ENCODE measurements at places on chromosomes 3 and 15.

- DNase-seq: no peak
Measured at GRCh38 chr3:147471741-147472140, 62.6 kb downstream of the ZIC1 start.

- no peak for DNase-seq
Measured at GRCh38 chr3:119723022-119723421, 20.2 kb downstream of the CFAP91 start.

DNA sequence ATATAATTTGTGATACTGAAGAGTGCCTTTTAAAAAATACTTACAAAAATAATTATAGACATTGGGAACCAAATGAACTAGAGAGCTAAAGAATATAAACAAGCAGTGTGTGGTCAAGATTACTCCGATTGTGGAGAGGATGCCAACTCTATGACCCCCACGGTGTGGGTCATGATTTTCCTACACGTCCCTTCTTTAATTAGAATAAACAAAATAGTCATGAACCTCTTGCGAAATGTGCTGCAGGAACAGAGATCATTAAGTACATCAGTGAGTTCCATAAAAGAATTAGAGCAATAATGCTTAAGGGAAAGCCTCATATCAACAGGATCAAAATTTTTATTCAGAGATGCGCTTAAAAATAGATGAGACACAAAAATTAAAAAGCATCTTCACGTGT is 476.6 kb upstream of the ROBO1 start:
- no peak for DNase-seq

- no peak for DNase-seq
Measured at GRCh38 chr3:158106766-158107471, 699 bp upstream of the SHOX2 start.

- DNase-seq: no peak
Measured at GRCh38 chr15:66294932-66295235, 1.5 kb downstream of the DIS3L start.

- no peak for DNase-seq
Measured at GRCh38 chr3:157261000-157261399, 101.1 kb upstream of the CCNL1 start.

GRCh38 chr3:117080872-117081271 is 371.3 kb downstream of the TUSC7 start:
- peak; percentile 57 for DNase-seq

DNA sequence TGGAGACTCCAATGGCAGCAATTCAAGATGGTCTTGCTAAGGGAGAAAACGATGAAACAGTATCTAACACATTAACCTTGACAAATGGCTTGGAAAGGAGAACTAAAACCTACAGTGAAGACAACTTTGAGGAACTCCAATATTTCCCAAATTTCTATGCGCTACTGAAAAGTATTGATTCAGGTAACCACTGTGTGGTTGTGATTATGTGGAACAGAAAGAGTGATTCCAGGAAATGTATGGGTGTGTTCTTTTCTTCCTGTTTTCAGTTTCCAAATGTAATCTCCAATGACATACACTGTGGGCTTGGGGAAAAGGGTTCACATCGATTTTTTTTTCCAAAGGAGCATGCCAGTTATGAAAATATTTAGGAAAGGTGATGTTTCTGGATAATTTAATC is 10.9 kb downstream of the SCG3 start:
- DNase-seq: no peak

GRCh38 chr15:62773369-62774165 is 269.0 kb upstream of the TPM1 start:
- DNase-seq: no peak

- no peak for DNase-seq
Measured at GRCh38 chr15:95511671-95512070, 818.8 kb upstream of the NR2F2 start.

DNA sequence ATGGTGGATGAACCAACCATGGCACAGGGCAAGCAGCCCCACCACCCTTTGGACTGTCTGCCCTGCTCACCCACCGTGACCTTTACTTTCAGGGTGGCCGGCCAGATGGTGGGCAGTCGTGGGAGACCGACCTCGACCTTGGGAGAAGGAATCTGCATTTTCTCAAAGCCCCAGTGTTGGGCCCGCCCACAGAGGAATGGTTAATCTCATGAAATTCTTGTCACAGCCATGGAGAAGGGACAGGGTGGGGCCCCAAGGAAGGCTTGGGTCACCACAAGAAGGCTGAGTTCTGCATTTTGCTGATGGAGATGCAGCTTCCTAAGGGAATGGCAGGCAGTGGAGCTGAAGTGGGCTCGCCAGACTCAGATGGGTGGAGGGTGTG is 2.9 kb downstream of the PLXND1 start:
- DNase-seq: no peak

DNA sequence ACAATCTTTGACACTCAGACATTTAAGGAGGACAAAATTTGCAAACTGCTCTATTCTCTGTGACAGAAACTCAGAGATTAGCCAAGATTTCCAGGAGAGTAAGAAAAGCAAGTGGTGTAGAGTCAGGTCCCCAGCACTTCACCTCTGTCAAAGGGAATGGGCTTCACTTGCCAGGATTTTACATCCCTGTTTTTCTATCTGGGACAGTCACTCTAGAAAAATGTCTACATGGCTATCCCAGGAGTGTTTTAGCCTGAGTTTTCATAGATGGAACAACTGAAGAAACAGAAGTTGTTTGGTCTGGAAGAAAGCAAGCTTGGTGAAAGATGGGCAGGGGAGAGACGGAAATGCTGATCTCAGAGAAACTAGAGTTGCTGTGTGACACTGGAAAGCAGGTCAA is 3.0 kb downstream of the FAM219B start:
- DNase-seq: no peak

DNA sequence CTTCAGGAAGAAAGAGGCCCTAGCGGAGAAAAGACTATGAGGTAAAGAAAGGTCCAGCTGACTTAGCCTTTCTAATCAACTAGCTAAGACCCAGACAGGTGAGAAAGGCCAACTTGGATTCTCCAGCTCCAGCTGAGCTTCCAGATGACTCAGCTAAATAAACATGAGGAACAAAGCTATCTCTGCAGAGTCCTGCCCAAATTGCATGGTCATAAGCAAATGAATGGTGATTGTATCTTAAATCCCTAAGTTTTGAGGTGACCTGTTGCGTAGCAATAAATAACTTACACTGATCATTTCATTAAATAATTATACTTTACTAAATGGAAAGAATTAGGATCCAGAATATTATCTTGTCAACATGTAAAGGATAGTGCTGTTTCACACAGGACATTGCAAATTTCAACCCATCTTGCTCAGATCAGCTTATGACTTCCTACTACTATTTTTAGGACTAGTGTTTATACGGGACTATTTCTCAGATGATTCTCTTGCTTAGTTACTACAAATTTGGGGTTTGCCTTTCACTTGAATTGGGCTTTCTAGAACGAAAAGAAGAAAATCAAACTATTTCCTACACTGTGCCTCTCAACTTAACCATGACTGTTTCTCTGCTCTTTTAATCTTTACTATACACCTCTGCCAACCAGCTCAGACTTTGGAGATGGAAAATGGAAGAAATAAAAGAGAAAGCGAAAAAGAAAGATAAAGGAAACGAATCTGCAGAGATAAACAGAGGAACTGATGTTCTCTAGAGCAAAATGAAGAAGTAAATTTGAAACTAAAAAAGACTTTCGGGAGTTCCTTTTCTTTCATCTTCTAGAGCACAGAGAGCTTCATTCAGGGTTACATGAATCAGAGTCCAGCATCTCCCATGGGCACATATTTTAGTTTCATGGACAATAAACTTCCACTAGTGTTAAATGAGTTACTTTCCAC is 6.6 kb upstream of the ADGRG7 start:
- DNase-seq: peak; percentile 28

GRCh38 chr3:38165722-38166387 is 518 bp downstream of the OXSR1 start:
- DNase-seq: no peak

DNA sequence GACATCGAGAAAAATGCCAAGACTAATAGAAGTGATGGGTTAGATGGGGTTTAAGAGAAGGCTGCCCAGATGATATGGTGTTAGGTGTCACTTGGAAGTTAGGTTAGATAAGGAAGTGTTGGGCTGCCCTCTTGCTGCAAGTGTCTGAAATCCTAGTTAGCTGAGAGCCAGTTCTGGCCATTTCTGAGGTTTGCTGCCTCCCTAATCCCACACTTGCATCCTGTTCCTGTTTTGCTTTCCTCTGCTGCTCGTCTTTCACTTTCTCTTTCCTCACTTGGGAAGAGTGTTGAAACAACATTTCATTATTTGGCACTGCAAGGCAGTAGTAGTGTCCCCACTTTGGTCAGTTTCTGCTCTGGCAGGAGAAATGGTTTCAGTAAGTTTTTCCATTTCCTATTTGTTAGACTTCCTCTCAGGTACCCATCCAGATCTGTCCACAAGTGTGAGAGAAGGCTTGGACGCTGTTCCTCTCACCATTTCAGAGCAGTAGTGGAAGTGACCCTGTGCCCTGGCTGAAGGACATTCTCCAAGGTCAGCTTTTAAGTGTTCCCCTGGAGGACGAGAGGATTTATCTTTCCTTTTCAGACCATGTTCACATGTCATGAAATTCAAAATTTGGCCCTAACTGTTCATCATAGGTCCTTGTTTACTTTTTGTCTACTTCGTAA is 93.3 kb downstream of the ADAMTSL3 start:
- DNase-seq: peak; percentile 23

- no peak for DNase-seq
Measured at GRCh38 chr3:193641440-193641775, 48.4 kb downstream of the OPA1 start.

GRCh38 chr3:49009396-49009795 is 2.2 kb downstream of the WDR6 start:
- DNase-seq: no peak

DNA sequence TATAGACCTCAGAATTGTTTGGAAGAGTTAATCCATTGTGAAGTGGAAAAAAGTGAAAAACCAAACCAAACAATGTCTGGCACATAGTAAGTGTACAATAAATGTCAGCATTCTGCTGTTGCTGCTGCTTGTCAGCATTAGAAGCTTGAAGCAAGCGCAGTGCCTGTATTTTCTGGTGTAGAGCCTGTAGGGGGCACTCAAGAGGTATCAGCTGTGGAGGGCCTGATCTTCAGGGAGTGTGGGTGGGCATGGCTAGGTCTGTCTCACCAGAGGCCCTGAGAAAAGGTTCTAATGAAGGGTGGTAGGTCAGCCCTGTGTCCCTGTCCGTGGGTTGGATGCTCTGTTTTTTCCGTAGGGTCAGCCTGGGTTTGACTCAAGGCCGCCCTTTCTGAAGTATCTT is 3.6 kb downstream of the ADAMTSL3 start:
- DNase-seq: no peak

- DNase-seq: no peak
Measured at GRCh38 chr3:190554197-190554596, 40.3 kb downstream of the IL1RAP start.

DNA sequence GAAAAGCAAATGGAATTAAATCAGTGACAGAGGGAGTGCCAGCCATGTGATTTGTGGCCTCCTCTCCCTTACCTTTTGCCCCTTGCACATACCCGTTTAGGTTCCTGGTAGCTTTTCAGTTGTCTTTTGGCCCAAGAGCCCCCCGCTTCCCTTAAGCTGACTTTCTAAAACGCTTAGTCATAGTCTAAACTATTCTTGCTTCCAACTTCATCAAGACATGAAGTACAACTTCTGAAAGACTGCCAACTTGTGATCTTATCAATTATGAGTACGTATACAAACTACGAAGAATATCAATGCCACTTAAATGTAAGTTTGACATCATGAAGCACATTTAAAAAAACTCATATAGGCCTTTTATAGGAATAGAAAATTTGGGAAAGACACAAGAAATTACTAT is 61.9 kb downstream of the EIF3J start:
- no peak for DNase-seq

DNA sequence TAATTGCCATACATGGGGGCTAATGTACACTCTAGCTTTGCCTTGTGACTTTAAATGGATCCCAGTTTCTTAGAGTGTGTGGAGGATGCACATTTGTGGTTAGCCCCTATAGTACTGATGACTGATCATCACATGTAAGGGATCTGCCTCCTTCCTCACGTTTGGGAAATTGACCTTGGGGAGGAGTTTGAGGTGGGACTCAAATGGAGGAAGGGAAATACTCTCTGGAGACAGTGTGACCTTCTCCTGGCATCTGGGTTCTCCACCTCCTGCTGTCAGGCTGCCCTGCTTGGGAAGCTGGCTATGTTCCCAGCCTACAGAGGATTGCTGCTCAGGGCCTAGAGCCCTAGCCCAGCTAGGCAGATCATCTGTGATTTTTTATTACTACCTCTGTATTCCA is 48.7 kb downstream of the PPM1L start:
- DNase-seq: no peak

- DNase-seq: no peak
Measured at GRCh38 chr3:132196113-132196512, 121.1 kb upstream of the ACP3 start.

- no peak for DNase-seq
Measured at GRCh38 chr3:107432646-107433045, 55.4 kb downstream of the CCDC54 start.

DNA sequence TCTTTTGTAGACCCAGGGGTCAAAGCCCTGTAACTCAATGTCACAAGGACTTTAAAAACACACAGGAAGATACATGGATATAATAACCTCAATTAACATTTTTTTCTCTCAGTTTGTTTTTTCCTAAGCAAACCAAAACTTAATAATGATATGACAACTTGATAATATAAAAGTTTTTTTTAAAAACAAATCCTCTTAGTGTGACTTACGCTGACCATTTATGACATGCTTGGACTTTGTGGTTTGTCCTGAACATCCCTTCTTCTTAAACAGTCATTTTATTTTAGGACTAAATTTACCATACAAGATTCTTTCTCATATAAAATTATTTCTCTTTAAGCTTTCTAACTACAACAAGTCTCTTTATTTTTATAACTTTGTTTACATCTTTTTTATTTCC is 25.4 kb upstream of the FAM3D start:
- DNase-seq: peak; percentile 52
